ENCODE measurements at places on chromosomes 6 and 20.

GRCh38 chr6:708237-708598, 15.3 kb upstream of the EXOC2 start:
- DNase-seq: no peak

DNA sequence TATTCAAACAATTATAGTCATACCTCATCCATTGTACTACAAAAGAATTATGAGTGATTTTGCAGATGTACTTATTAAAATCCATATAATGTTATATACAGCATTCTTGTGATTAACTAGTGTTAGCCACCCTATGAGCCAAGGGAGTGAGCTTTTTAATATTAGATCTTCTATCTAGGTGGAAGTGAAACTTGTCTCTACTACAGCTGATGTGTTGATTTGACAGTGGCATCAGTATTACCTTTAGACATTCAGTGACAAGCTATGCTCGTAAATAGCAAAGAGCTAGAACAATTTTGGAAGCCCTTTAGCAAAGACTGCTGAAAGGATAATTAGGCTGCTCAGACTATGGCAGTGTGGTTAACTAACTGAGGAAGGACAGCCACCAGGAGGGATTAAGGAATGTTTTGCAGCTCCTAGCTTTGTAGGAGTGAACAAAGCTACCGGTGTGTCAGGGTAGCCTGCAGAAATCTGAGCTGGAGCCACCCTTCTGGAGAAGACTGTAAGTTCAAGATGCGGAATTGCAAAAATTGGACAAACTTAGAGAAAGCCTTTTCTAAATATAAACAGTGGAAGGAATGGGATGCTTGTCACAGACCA, 73.7 kb downstream of the AFG1L start:
- DNase-seq: no peak

- DNase-seq: no peak
These were observed 8.5 kb downstream of the HM13 start for GRCh38 chr20:31522731-31523130.

- no peak for DNase-seq
These were observed 3.7 kb upstream of the ARID1B start for GRCh38 chr6:156773476-156773875.

DNA sequence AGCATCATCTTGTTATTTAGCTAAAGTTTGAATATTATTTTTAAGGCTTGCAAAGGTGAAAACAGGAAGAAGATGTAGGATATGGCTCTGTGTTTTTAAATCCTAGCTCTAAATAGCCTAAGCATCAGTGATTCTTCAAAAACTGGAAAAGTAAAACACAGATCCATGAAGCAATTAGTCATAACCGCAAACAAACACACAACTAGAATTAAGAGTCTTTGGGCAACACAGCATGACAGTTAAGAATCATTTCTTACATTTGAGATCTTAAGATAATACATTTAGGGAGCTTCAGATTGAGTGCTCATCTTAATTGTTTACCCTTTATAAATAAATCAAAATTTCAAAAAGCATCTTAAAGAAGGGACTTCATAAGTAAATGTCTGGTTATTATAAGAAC, 115.8 kb upstream of the MAP7 start:
- no peak for DNase-seq

DNA sequence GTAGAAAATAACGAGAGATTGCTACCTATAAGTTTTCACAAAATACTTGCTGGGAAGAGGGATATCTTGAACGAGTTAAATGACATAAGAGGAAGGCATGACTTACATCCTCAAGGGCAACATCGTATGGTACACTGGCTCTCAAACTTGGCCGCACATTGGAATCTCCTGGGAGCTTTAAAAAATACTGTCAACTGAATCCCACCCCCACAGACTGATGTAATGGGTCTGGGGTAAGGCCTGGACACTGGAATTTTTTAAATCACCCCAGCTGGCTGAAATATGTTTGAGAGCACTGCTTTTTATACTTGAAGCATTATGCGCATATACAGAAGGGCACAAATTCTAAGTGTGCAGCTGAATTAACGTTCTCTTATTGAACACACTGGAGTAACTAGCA, 8.0 kb upstream of the TSHZ2 start:
- no peak for DNase-seq

- no peak for DNase-seq
These were observed 124.0 kb downstream of the PLCB1 start for GRCh38 chr20:8255945-8256632.

- no peak for DNase-seq
These were observed 17.6 kb upstream of the CDKN1A start for GRCh38 chr6:36660771-36661471.

DNA sequence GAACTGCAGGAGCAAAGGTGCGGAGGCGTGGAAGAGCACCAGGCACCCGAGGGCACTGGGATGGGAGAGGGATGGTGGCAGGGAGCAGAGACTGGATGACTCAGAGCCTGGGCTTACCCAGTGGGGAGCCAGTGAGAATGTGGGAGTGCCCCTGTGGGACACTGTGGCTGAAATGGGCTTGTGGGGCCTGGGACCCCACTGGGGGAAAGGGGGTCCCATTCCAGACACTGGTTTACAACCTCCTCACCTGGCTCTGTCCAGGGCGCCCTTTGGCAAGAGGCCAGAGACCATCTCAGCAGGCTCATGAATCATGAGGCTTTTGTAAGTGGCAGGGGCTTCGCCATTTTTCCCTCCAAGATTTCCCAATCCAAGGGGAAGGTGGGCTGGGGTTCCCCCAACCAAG, 124.0 kb upstream of the MAFB start:
- DNase-seq: no peak

- DNase-seq: no peak
These were observed 26.4 kb downstream of the CSNK2A1 start for GRCh38 chr20:517221-517620.

GRCh38 chr6:11971154-11971553, 41.0 kb upstream of the HIVEP1 start:
- no peak for DNase-seq

DNA sequence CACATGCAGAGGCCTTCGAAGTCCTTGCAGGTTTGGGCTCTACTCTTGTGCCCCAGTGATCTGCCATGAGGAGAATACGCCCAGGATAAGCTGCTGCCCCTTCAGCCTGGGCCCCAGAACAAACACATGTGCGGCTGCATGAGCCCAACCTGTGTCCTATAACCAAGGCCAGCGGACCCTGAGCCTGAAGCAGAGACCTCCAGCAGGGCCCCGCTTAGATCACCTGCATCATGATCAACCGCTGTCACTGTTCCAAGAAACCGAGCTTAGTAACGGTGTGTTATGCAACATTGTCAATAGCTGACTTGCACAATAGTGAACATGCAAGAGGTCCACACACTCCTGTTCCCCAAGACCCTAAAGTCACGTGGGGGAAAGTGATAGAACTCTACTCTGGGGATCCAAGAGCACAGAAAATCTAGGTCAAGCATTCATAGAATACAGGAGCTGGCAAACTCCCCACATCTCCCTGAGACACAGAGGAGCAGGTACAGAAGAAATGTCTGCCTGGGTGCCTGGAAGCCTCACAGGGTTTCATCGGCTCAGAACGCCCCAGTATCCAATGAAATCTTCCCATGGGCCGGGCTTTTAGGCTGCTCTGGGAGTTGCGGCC, 136.2 kb downstream of the BMP7 start:
- DNase-seq: no peak

DNA sequence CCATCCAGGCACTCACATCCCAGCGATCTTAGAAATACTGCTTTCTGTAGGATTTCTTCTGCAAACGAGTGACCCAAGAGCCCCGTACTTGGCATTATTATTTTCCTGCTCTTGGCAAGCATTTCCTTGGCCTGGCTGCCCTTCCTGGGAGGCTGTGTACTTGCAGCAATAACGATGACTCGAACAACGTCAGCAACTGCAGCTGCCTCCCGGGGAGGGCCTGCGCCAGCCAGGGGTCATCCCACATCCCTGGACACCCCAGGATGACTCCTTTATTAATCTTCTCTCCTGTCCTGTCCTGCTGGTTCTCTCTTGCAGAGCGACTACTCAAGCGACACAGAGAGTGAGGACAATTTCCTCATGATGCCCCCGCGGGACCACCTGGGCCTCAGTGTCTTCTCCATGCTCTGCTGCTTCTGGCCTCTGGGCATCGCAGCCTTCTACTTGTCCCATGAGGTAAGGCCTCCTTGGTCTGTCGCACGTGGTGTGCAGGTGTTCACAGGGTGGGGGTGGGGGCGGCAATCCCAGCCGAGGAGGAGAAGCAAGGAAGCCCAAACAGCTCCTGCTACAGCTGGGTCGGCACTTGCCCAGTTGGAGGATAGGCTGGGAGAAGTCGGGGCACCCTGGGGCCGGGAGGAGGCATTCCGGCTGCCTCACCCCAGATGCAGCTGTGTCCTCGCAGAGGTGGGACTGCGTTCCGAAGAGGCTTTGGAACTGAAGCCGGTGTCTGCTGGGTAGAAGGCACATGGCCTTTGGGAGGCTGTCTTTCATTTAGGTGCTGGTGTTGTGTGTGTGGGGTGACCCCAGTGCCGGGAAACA, 115.3 kb downstream of the SYNDIG1 start:
- no peak for DNase-seq

GRCh38 chr20:52035498-52035897, 156.1 kb downstream of the ZFP64 start:
- DNase-seq: no peak

DNA sequence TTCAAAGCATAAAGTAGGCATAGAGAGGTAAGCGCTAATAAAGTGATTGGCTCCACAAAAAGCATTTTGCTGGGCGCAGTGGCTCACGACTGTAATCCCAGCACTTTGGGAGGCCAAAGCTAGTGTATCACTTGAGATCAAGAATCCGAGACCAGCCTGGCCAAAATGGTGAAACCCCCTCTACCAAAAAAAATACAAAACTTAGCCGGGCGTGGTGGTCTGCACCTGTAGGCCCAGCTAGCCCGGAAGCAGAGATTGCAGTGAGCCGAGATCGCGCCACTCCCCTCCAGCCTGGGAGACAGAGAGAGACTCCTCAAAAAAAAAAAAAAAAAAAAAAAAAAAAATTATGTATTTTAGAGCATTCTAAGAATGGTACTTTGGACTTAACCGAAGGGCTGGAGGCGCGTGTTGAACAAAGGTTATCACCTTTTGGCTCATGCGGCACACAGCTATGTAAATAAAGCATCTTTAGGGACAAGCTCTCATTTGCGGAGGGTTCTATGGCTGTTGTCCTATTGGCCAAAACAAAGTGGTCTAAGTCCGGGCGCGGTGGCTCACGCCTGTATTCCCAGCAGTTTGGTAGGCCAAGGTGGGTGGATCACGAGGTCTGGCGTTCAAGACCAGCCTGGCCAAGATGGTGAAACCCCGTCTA, 17.4 kb downstream of the HFE start:
- no peak for DNase-seq

DNA sequence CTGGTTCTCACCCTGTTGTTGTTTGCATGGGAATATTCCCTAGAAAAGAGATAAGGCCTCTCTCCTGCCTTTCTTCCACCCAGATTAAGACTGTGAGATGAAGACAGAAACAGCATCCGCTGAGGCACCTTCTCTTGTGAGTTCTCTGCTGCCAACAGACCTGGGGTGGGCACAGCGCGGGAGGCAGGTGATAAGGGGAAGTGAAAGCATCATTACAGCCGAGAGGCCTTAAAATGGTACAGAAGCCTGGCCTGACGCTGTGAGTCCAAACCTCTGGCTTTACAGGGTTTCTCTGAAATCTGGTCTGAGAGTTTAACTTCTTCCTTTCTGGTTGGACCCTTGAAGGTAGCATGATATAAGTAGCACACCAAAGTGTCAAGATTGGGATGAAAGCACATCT, 21.0 kb upstream of the IYD start:
- DNase-seq: no peak

- DNase-seq: no peak
These were observed 473.9 kb upstream of the HS3ST5 start for GRCh38 chr6:114816678-114817077.

GRCh38 chr20:3014662-3015061, 28.8 kb upstream of the GNRH2 start:
- DNase-seq: no peak

DNA sequence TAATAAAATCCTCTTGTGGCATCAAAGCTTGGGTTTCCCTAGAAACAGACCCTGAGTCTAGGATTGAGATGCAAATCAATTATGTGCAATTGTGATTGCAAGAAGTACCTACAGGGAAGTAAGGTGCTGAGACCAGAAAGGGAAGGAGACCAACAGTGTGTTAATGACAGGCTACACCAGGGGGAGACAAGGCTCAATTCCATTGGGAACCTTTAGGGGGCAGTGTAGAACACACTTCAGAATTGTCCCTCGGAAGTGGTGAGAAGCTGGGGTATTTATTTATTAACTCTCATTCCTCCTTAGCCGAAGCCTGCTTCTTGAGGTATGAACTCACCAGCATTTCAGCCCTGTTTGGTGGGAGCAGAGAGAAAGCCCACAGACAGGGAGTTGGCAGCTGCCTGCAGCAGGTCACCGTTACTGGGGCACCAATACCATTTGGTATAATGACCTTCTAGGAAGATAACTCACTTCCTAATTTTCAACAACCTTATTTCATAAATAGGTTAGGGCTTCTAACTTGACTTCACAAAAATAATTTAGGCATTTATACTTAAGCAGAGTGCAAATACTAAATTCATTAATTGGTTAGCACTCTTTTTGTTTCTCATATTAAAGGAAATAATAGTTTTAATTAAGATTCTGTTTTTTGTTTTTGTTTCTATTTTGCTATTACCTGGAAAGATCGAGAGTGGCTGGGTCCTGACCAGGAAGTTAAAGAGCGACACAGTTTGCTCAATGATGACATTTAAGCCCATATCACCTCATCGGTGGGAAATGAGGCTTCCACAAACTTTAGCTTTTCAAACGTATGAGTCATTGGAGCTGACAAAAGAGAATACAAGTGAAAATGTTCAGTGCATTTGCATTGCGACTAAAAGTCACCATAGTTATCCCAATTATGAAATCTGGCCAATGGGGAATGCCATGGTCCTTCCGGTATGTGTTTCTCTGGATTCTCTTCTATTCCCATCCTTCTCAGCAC, 94.8 kb downstream of the BTBD3 start:
- DNase-seq: no peak

DNA sequence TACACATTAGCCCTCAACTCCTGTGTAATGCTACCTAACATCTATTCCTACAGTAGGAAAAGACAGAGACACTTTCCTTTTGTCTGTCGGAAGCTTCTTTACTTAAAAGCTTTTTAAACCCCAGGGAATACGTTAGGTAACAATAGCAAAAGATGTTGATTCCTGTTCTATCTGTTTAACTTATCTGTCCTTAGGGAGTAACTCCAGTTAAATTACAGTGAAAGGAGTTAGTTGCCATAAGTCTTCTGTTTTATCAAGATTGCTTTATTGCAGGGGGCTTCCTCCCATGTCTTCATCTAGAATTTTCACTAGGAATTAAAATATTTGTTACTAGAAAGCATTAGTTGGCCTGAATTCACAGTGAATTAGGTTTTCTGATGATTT, 26.2 kb downstream of the TOP1 start:
- DNase-seq: no peak
